Ascending aorta (tissue), 2 donors: ENCODE measurements at places on chromosomes 6 and 20. TPM values are rescaled to one million over a fixed set of nuclear protein-coding genes. Genes with fewer than 3 reads are reported as not detected.

GRCh38 chr6:141153563-141153962 lies 979.2 kb upstream of the GJE1 start:
- no peak for DNase-seq

DNA sequence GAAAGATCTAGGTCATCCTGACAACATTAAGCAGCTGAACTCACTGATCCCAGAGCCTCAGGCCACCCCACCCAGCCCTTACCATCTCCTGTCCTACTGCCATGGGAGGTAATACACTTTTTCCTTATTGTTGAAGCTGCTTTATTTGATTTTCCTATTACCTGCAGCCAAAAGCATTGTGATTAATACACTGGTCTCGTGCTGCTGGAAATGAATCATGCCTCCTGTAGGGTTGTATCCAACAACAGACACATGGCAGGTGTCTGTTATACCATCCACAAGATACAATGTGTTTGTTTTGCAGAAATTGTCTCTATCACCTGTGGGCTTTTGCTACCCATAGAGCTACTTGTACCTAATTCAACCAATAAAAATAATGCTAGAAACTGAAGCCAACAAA lies 34.2 kb downstream of the MYLIP start:
- DNase-seq, result no peak

DNA sequence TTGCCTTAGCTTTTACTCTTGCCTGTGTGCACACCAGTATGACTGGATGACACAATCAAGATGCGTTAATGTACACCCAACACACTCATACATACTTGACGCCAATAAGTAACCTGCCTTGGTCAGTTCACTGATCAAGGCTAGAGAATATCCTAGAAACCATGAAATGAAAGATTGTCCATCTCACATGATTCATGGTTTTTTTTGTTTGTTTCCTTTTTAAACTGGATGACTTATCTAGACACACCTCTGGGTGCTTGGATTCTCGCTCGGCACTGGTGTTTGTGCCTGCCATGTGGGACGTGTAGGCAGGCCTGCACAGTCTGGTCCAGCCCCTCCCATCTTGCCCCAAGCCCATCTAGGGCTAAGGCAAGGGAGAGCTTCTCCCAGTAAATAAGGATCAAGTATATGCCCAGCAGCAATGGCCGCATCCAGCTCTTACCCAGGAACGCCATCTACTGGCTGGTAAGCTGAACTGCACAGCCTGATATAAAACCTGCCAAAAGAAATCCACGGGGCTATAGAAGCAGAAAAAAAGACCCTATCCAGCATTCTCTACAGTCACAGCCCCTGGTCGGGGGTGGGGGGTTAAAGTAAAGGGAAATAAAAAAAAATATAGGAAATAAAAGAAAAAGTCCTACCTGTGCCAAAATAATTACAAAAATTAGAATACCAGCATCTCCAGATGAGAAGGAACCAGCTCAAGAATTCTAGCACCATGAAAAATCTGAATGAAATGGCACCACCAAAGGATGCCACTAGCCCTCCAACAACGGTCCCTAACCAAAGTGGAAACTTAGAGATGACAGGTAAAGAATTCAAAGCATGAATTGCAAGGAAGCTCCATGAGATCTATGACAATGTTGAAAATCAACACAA lies 73.3 kb downstream of the OTOR start:
- DNase-seq, result no peak

- DNase-seq, result no peak
Measured at GRCh38 chr6:90425161-90425641, 128.6 kb upstream of the BACH2 start.

DNA sequence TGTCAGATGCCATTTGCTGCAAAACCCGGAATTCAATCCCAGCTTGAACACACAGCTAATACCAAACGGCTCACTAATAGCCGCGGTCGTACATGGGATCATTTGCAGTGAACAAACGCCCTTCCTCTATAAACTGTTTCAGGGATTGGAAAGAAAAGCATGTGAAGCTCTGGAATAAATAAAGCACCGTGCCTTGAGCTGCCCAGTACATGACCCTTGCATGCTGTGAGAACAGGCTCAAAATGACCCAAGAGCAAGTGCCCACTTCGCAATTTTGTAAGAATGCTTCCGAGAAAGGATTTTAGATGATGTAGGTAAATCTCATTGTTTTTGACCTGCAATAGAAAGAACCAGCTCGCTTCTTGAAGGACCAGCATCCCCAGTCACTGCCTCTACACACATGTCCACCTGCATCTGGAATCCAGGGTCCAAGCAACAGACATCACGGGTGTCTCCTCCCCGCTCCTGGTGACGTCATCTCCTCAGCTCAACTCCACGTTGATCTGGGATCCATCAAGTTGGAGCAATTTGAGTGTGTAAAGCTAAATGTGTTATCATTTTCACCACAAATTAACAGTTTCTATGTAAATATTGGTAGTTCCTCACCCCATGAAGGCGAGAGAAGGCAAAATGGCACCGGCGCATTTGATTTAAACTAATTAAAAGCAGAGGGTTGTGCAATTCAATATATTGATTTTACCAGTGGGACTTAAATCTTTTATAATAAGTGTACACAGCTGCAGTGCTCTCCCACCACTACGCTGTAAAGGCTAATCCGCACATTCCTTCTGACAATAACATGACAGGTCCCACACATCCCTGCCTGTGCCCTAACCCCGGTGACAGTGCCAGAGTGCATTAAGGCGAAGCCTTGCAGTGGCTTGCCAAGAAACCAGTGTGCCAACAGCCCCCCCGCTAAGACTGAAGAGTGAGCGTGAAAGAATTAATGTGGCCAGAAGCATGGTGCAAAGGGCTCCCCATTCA lies 6.2 kb downstream of the BMP7 start:
- no peak for DNase-seq

DNA sequence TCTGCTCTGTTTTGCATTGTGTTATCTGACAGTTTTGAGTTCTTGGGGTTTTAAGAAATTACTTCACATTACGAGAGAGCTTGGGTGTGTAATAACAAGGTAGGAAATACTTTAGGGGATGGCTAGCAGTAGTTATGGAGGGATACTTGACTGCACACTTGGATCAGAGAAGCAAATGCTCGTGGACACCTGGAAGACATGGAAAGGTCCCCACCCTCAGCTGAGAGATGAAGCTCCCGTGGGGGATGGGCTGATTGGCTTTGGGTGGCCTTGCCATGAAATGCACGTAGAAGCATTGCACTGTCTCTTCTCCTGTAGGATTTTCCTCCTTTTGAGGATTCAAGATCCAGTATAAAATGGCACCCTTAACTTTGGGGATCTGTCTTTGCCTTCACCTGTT lies 61.5 kb upstream of the UNC93A start:
- DNase-seq, result no peak

DNA sequence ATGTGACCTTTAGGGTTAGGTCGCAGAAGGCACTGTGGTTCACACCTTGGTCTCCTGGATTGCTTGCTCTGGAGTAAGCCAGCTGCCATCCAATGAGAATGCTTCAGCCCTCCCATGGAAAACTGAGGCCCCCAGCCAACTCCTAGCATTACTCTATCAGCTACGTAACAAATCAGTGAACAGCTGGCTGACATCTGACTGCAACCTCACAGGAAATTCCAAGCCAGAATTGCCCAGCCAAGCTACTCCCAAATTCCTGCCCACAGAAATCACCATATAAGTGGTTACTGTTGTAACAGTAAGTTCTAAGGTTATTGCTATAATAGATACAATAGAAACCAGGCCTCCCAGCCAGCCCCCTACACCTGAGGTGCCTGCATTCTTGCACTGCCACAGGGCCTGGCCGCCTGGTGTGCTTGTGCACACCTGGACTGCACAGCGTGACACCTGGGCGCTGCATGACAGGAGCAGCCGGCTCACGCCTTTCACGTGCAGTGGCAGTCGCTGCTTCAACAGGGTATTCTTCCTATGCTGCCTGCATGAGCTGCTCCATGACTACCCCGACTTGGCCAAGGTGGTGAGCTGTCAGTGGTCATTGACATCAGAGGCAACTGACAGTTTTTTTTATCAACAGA lies 429.7 kb upstream of the RUNX2 start:
- no peak for DNase-seq

- no peak for DNase-seq
Measured at GRCh38 chr20:7358670-7359069, 581.6 kb downstream of the HAO1 start.

DNA sequence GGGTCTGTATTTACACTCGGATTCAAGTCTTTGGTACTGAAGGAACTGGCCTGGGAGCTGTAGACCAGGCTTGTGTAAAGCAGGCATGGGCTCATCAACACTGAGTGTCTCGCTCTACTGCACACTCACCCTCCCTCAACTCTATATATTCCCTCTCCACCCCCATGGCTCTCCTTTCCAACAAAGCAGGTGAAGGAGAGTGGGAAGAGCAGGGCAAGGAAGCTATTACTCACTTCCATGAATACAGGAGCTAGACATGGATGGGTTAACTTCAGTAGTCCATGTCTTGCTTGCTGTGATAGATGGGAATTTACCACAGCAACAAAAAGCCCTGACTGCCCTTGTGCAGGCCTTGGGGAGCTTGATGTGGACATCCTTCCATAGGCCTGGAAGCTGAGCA lies 20.7 kb upstream of the SLC2A12 start:
- DNase-seq, result no peak

GRCh38 chr20:51641866-51642265 lies 99.3 kb upstream of the NFATC2 start:
- no peak for DNase-seq

- no peak for DNase-seq
Measured at GRCh38 chr6:137738931-137739504, 128.0 kb upstream of the TNFAIP3 start.

The RAE1 gene
- 9.5 TPM for total RNA-seq

The PTK7 gene
- total RNA-seq, result 34.9 TPM

The SLC32A1 gene
- total RNA-seq, result not detected

The KCNQ2 gene
- total RNA-seq, result not detected

The OR10C1 gene
- not detected for total RNA-seq

The TCF15 gene
- total RNA-seq, result 8.3 TPM

The SPATA25 gene
- 32.8 TPM for total RNA-seq

The C20orf141 gene
- total RNA-seq, result not detected

The OR2H1 gene
- total RNA-seq, result not detected

The CLDN20 gene
- not detected for total RNA-seq

The BFSP1 gene
- not detected for total RNA-seq

The BEND6 gene
- 1.3 TPM for total RNA-seq

The CUL9 gene
- 36.1 TPM for total RNA-seq
